ENCODE measurements at places on chromosomes 13 and 19. TPM values are rescaled to one million over a fixed set of nuclear protein-coding genes. Genes with fewer than 3 reads are reported as not detected.
A peak's percentile ranks its signal among the peaks of the same experiment; 100 is the strongest.

DNA sequence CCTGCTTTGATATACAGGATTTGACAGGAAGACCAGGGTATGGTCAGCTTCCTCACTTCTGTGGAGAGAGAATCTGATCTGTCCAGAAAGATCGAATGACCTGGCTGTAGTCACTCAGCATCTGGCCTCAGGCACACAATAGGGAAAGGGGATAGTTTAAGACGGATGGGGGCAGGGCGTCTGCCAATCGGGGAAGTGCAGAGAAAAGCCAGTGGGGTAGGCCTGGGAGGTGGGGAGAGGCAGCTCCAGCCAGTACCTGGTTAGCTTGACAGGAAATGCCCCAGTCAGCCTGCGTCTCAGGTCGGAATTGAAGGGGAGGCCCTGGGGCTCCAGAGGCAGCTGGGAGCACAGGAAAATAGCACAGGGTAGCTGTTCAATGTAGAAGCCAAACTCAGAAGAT is 12.4 kb downstream of the ZNF444 start:
- peaks cover 17% of the 10 kb centered on the region for H3K36me3 ChIP-seq
- DNase-seq, result no peak
- H3K27ac ChIP-seq, result no peak overlapping the region

DNA sequence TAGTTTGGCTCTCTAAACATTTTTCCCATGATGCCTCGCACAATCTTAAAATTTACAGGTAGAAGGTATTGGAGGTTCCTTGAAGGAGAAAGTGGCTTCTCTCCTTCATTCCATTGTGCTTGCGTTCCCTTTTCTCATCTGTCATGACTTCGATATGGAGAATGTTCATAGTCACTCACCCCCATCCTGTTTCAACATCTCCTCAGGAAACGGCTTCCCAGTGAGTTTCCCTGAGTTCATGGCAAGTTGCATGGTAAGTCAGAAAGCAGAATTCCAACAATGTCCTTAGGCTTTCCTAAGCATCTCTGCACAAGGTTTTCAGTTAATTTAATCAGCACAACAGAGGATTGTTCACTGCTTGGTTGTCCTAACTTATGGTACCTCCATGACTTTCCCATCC is 581.8 kb upstream of the SLITRK5 start:
- peak; percentile 55 for DNase-seq
- H3K36me3 ChIP-seq, result no peaks in the 10 kb centered on the region
- H3K27ac ChIP-seq, result no peak overlapping the region
- H3K4me3 ChIP-seq, result no peak overlapping the region

DNA sequence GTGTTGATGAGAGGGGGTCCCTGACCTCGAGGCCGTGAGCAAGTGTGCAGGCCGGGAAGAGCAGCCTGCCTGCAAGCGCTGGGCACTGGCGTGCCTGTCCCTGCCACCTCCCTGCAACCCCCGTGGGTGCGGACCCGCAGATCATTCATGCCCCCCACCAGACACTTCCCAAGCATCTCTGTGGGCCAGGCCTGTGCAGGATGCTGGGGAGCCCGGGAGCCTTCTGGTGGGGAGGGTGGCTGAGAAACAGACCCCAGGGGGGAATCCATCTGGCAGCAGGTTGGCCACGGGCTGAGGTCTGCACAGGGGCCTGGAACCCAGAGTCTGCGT is 18.4 kb upstream of the CACTIN start:
- H3K36me3 ChIP-seq, result peaks cover 15% of the 10 kb centered on the region
- H3K27me3 ChIP-seq, result no peaks in the 10 kb centered on the region
- no peaks in the 10 kb centered on the region for H3K4me1 ChIP-seq
- no peak overlapping the region for H3K4me3 ChIP-seq

Gene WDR88
- total RNA-seq, result not detected

DNA sequence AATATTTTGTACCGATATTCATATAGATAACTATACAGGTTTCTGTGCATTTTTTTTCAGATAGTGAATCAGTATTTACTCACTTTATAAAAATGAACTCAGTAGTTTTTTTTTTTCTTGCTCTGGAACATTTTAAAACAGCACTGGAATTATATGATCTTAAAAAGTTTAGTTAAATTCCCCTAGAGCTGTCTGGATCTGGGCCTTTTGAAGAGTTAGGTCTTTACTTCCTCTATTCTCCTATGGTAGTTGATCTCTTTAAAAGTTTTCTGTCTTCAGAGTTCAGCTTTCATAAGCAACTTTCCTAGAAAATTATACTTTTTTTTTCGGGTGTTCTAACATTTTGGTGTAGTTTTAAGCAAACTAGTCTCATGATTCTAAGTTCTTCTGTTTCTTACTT is 21.8 kb upstream of the RBM26 start:
- no peaks in the 10 kb centered on the region for H3K36me3 ChIP-seq
- no peak for DNase-seq
- no peaks in the 10 kb centered on the region for H3K27me3 ChIP-seq
- no peak overlapping the region for H3K27ac ChIP-seq

Gene ZNF541
- total RNA-seq, result not detected

DNA sequence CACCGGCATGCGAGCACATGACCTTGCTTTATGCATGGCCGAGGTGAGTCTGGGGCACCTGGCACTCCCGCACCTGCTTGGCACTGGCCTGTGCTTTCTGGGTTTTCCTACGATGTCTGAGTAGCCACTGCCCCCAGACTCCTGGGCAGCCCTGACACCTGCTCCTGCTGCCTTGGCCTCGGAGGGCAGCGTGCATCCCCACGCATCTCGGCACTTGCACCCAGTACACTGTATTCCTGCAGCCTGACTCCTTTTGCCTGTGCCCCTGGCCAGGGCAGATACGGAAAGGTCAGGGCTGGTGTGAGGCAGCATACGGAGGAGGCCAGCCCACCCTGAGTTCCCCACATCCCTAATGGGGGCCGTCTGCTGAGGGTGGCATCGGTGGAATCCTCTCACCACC is 340.6 kb downstream of the TEX29 start:
- no peaks in the 10 kb centered on the region for H3K36me3 ChIP-seq
- H3K4me1 ChIP-seq, result no peaks in the 10 kb centered on the region
- no peaks in the 10 kb centered on the region for H3K27me3 ChIP-seq

Gene KANK3
- 1.2 TPM for total RNA-seq

- no peak overlapping the region for H3K4me3 ChIP-seq
- no peaks in the 10 kb centered on the region for H3K36me3 ChIP-seq
- no peak for DNase-seq
- H3K27me3 ChIP-seq, result no peaks in the 10 kb centered on the region
- H3K4me1 ChIP-seq, result no peaks in the 10 kb centered on the region
- no peak overlapping the region for H3K27ac ChIP-seq
These were observed 51.7 kb upstream of the RNF113B start for GRCh38 chr13:98228661-98229341.

Measured in MCF 10A (cell line).